ENCODE measurements at places on chromosomes 2 and 18. TPM values are rescaled to one million over a fixed set of nuclear protein-coding genes. Genes with fewer than 3 reads are reported as not detected.

- no peak for DNase-seq
These were observed 23.7 kb upstream of the BOK start for GRCh38 chr2:241534701-241535375.

DNA sequence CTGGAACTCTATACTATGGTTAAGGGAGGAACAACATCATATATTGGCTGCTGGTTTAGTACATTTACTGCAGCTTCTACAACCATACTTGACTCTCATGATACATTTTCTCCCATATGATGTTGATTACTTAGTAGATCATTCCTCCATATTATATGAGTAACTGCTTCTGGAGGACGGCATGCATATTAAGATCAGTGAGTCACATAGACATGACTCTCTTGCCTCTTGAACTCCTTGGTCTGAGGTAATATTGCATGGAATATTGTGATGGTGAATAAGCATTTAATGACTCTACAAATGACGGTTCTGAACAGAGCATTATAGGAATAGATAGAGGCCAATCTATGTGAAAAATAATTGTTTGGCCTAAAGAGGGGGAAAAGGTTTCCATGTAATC, 418.8 kb upstream of the SPHKAP start:
- DNase-seq, result no peak

MC2R gene
- not detected for total RNA-seq

GRCh38 chr2:106192752-106193689, 1.1 kb downstream of the UXS1 start:
- peak; percentile 72 for DNase-seq

- DNase-seq, result no peak
These were observed 338.0 kb downstream of the BCL11A start for GRCh38 chr2:60215386-60215901.

DNA sequence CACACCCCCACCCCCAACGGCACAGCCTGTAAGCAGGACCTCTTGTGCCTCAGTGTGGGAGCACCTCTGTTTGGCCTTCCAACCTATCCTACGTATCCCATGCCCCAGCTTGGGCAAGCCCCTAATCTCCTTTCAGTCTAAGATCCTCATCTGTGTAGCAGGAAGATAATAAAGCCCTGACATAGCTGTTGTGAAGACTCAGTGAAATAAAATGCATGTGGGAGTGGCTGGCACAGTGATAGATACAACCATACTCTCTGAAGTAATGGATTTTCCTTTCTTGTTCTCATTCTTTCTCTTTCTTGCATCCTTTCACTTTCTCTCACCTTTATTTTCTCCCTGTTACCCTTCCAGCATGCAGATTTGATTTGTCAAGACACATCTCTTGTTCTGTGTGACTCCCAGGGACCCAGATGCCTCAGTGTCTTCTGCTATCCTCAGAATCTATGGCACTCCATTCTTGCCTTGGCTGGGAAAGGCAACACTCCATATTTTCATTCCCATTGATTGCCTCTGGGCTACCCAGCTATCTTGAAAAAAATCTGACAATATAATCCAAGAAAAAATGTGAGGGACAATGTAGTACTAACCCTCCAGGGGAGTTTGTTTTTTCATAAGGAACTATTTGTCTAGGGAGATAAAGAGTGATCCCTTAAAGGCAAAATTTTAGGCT, 207.2 kb upstream of the SETBP1 start:
- no peak for DNase-seq

TUBA4B gene
- not detected for total RNA-seq

DNA sequence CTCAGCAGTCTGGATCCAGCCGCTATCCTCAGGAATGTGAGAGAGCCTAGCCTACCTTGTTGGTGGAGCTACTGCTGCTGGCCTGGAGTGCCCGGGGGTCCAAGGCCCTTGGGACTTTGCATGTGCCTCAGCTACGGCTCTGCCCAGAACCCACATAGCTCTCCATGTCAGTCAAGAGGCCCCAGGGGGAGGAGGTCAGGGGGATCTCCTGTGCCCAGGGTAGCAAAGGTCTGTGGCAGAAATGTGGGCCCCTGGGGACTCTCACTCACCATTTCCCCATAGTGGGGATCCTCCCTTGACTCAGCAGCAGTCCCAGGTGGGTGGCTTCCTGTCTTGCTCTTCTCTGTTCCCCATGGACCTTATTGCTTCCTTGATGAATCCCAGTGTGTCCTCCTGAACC, 342.7 kb upstream of the CHAC2 start:
- DNase-seq, result no peak

GRCh38 chr2:223697892-223698645, 95.9 kb upstream of the SCG2 start:
- no peak for DNase-seq

GRCh38 chr2:6053743-6054142, 361.6 kb downstream of the SOX11 start:
- DNase-seq, result no peak

DNA sequence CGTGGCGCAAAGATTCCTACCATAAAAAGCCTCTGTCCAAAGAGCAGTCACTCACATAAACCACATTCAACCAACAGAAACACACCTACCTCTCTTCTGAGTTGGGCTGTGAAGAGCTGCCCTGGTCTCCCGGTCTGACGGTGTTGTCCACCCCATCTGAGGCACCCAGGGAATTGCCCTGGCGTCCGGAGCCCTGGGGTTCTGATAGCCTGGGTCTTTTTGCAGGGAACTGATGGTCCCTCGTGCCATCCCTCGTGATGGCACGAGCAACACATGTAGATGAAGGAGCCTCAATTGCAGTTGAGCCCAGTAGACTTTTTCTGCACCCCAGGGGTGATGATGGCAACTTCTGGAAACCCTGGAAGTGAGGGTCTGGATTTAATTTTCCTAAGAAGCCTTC, 13.8 kb downstream of the HJURP start:
- DNase-seq, result no peak

DNA sequence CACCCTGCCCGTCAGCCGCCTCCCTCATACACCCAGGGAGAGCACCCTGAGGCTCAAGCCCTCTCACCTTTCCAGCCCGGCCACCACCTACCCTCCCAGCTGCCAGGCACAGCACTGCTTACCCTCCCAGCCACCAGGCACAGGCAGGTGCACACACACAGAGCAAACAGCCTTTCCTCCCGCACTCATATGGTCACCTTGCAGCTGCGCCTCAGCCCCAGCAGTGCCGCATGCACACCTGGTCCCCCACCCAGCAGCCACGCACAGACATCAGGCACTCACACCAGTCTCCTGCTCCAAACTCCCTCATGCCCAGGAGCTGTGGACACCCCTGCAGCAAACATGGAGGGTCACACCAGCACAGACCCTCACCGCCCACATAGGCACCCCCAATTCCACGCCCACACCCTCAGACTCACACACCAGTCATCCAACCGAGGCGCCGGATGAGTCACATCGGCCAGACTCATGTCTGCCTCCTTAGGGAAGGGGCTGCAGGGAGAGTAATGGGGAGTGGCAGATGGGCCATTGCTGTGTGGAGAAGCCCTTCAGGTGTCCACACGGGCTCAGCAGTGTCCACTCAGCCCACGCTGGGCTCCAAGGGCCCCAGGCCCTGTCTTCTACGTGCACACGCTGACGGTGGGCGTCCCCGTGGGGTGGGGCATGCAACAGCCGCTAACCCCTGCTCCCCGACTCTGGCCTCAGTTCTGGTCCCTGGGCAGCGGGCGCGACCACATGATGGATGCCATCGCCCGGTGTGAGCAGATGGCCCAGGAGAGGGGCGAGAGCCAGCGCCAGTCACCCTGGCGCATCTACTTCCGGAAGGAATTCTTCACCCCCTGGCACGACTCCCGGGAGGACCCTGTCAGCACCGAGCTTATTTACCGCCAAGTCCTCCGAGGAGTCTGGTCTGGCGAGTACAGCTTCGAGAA, 22.3 kb upstream of the GPR17 start:
- DNase-seq, result no peak

POTEI gene
- total RNA-seq, result not detected

PKDCC gene
- not detected for total RNA-seq

- DNase-seq, result no peak
These were observed 7.8 kb upstream of the ZNF532 start for GRCh38 chr18:58856881-58857280.

DNA sequence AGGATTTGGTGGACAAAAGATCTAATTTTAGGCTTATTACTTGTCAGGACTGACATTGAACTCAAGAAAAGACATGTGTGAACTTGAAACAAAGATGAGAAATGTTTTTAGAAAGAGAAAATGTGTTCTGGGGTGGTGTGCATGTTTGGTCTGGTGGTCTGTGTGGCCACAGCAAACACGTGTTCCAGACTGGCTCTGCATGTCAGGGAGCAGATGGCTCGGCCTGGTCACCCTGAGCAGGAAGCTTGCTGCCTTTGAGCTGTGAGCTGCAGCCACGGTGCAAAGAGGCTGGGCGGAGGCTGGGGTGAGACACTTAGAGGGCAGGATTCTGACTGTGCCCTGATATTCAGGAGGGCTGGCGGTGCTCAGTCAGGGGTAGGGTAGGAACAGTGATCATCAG, 186.1 kb downstream of the CTIF start:
- DNase-seq, result no peak

COX5B gene
- total RNA-seq, result 101 TPM

DNA sequence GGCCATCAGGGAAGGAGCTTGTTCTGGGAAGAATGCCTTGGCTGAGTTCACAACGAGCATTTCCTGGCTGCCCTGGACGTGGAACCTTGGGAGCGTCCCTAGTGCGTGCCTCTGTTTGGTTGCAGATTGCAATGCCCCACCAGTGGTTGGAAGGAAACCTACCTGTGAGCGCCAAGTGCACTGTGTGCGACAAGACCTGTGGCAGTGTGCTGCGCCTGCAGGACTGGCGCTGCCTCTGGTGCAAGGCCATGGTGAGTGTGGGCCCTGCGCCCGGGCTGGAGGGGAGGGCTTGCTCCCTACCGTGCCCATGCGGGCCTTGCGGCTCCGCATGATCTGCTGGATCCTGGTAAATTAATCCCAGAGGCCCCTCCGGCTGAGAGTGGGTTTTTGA, 81.9 kb downstream of the DGKD start:
- no peak for DNase-seq

DNA sequence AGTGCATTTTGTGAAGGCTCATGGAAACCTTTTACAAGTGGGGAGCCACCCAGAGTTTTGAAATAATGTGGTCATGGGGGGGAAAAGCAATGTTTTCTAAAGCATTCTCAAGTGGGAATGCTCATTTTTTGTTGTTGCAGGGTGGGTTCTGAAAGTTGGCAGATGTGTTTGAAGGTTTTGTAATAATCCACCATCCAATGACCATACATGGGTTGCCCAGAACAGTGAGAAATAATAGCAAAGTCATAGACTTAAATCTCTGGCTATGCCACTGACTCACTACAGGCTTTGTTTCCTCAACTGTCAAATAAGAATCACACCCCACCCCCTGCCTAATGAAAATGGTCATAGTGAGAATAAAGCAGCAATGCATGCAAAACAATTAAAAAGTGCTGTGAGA, 2.9 kb downstream of the DSG3 start:
- DNase-seq, result no peak

- no peak for DNase-seq
These were observed 53.7 kb upstream of the LRRC30 start for GRCh38 chr18:7177116-7177744.

- no peak for DNase-seq
These were observed 119.5 kb downstream of the MSTN start for GRCh38 chr2:189943009-189943408.

DNA sequence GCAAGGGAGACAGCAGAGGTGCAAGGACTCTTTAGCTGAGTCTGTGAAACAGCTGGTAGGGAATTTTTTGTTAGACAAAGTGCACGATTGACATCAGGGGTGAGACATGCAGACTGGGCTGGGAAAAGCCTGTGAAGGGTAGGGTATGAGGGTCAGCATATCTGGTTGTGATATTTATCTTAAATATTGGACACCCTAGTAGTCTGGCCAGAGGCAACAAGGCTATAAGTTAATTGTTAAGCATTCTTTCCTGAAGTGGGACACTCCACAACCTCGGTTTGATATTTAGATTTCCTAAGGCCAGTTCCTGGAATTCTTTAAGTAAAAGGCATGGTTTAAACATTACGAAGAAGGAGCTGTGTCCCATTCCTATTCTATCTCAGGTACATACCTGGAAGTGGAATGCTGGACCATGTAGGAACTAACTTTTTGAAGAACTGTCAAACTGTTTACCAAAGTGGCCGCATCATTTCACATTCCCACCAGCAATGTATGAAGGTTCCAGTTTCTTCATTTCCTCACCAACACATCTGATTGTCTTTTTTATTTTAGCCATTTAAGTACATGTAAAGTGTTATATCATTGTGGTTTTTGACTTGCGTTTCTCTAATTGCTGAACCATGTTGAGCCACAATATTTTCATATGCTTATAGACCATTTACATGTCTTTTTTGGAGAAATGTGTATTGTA, 22.5 kb downstream of the EHBP1 start:
- no peak for DNase-seq

RBM43 gene
- 5.6 TPM for total RNA-seq

SPC25 gene
- 0.45 TPM for total RNA-seq

DNA sequence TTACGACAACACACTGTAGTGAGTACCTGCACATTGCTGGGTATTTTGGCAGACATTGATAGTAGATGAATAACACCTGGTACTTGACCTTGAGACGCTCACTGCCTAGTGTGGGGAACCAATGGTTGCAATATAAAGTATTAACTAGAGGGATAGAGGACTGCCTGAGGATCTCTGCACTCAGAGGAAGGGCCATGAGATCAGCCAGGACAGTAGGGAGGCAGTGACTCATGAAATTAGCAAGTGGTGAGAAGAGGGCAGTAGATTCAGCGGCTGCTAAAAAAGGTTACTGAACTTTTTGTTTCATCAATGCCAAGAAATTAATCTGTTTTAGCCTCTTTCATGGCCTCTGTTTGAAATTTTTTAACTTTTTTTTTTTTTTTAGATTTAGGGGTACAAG, 250.8 kb upstream of the TCF4 start:
- no peak for DNase-seq

EFHD1 gene
- 0.58 TPM for total RNA-seq

UGT1A5 gene
- total RNA-seq, result not detected

GALR1 gene
- not detected for total RNA-seq

- DNase-seq, result no peak
These were observed 35.1 kb downstream of the WDR43 start for GRCh38 chr2:28929581-28929980.

GRCh38 chr18:26614374-26614773, 66.0 kb upstream of the KCTD1 start:
- no peak for DNase-seq

GRCh38 chr2:112000399-112001135, 54.5 kb upstream of the TMEM87B start:
- no peak for DNase-seq

GRCh38 chr2:218375212-218375611, 6.9 kb upstream of the SLC11A1 start:
- DNase-seq, result no peak

- no peak for DNase-seq
These were observed 675.0 kb downstream of the SATB2 start for GRCh38 chr2:198782734-198783133.

GKN1 gene
- not detected for total RNA-seq

IL37 gene
- total RNA-seq, result not detected
